ENCODE measurements at places on chromosomes 13 and 19.

DNA sequence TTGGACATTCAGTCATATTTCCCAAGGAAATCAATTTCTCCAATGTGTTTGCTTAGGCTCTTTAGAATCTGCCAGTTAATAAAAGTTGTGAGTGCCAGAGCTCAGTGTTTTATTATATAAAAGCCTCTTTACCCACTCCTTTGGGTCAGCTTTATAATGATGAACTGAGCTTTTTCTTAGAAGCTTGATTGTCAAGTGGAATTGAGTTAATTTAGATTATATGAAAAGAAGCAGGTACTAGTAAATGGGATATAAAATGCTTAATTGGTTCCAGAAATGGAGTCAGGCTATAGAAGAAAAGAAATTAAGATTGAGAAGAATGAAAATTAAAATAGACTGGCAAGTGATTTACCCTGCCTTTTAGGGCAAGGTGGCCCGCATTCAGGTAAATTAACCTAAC lies 363.2 kb downstream of the SLITRK6 start:
- DNase-seq = no peak

GRCh38 chr13:26707122-26708006 lies 53.2 kb downstream of the GPR12 start:
- peak; percentile 69 for DNase-seq

DNA sequence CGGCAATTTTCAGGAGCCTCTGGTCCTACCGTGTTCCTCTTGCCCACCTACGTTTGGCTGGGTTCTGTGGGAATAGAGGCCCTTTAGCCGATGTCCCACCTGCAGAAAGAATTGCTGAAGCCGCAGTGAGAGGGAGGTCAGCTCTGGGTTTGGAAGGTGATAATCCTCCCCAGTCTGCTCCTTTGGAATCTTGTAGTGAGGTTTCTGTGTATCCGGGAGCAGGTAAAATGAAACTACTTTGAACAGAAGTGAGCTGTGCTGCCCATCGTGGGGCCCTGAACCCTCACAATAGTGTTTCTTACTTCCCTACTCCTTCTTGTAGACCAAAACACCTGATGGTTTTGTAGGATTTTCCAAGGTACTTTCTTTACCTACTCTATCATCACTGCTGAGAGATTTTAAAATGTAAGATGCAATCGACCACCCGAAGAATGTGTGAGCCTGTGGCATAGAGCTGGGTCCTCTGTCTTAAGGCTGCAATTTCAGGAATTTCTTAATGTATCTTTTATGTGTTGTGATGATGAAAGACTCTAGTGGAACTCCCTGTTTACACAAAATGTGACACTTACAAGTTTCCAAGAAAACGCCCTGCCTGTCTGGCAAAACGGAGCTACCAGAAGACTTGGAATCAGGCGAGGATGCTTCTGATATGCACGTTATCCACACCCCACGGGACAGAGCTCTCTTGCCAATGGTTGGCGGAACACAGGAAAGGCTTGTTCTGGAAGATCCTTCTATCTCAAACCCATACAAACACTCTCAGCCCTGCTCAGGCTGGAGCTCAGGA lies 76.1 kb downstream of the RGCC start:
- peak; percentile 5 for DNase-seq

DNA sequence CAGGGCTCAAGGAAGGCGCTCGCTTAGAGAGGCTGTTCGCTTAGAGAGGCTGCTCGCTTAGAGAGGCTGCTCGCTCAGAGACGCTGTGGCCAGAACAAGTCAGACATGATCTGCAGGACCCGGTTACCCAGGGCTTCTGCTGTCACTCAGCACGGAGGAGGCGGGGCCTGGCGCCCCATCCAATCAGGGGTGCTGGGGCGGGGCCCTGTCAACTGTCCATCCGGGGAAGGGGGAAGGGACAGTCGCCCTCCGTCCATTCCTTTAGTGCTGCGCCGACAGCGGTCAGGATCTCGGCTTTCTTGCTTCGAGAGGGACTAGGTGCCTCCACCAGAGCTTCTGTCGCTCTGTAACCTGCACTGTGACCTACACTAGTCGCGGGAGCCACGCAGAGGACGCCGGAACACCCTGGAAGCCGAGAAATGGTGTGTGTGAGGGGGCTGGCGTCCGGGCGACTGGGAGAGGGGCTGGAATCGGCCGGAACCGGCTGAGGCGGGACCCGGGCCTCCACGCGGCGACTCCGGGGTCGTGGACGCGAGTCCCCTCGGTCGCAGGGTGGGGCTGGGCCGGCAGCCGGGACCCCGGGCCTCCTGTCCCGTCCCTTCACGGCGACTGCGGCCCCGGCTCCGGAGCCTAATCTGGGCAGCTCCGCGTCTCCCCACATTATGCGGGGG lies at the start of gene ZNF440:
Gene ZNF440 (plus strand): TSS at position 245 of the 671 bp plus-strand sequence. CDS start 175 bp downstream, at position 420.
- peak; percentile 95 for DNase-seq

- DNase-seq = no peak
These were observed 20.9 kb downstream of the ZBTB7A start for GRCh38 chr19:4045597-4046361.

GRCh38 chr19:33259539-33259938 lies 33.9 kb upstream of the SLC7A10 start:
- DNase-seq = peak; percentile 18

DNA sequence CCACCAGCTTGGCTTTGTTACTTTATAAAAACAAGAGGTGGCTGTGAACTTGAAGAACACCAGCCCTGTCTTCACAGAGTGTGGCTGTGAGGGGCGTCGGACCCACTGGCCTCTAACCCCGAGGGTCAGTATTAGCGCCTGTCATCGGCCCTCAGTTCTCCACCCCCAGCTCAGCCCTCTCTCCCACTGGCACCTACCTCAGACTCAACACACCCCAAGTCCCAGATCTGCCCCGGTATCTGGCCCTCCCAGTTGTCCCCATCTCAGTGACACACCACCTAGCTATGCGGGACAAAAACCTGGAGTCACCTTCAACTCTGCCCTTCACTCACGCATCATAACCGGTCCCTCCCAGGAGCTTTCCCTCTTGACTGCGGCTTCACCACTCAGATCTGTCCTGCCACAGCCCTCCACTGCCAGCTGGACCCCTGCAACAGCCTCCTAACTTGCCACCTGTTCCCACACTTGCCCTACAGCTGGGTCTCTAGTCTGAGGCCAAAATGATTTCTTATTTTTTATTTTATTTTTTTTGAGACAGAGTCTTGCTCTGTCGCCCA lies 45.4 kb downstream of the PEPD start:
- DNase-seq = no peak

DNA sequence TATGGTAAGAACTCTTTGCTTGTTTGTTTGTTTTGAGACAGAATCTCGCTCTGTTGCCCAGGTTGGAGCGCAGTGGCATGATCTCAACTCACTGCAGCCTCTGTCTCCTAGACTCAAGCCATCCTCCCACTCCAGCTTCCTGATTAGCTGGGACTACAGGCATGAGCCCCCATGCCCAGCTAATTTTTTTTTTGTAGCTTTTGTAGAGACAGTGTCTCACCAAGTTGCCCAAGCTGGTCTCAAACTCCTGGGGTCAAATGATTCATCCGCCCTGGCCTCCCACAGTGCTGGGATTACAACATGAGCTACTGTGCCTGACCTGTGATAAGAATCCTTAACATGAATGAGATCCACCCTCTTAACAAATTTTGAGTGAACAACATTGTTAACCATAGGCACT lies 183.9 kb upstream of the TSHZ3 start:
- no peak for DNase-seq

GRCh38 chr13:35736876-35737275 lies 260.4 kb upstream of the MAB21L1 start:
- DNase-seq = no peak

GRCh38 chr19:19637523-19638251 lies 5.8 kb downstream of the GMIP start:
- DNase-seq = no peak

DNA sequence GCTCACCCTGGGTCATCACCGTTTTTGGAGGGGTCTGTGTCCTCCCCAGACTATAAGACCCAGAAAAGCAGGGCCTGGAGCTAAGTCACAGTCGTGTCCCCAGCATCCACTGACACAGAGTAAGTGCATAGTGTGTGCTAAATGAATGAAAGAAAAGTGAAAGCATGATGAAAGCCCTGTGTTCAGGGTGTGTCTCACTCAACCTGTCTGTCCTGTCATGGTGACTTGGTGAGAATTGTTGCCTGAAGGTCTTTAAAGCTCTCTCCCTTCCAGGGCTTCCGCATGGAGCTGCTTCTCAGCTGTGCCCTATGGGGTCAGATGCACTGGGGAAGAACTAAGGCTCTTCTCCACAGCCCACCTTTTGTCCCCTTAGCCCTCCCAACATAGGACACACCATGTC lies 20.5 kb upstream of the IGFL1 start:
- no peak for DNase-seq

GRCh38 chr19:12913851-12914690 lies 5.0 kb downstream of the SYCE2 start:
- no peak for DNase-seq

- no peak for DNase-seq
These were observed 18.8 kb upstream of the TMEM255B start for GRCh38 chr13:113740286-113740556.

DNA sequence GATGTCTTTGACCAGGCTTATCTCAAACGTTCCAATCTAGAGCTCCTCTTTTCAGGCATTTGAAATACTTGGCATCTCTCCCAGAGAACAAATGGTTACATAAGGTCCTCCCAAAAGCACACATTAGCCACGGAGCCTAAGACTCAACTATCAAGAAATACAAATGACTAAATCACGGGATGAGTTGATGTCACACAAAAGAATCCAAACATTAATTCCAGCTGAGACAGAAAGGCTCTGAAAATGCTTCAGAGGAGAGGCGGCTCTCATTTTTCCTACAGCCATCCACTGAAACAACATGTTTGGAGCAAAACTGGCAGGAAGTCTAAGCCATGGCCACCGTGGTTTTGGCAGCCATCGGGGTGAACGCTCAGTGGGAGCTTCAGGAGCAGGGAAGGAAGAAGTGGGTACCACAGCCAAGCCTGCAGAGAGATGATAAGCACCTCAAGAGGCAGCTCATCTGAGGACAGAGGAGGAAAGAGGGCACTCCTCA lies 122.5 kb downstream of the STK24 start:
- DNase-seq = peak; percentile 88

GRCh38 chr13:45328661-45329111 lies 12.3 kb downstream of the TPT1 start:
- no peak for DNase-seq

DNA sequence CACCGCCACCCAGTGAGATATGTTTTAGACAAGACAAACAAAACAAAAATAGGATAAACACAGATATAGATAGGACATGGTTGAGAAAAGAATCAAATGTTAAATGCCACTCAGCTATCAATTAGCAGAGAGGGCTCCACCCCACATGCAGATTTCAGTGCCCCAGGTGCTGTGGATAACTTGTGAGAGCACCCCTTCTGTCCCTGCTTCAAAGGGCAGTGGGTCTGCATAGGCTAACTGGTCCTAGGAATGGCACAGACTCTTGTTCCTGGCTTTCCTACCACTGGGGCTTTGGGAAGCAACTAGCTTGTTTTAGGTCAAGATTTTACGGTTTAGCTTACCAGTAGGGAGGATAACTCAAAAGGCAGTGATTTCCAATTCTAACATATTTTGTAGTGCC lies 460.3 kb downstream of the TSHZ3 start:
- no peak for DNase-seq

- no peak for DNase-seq
These were observed 30.3 kb upstream of the ZNF492 start for GRCh38 chr19:22603518-22604440.

DNA sequence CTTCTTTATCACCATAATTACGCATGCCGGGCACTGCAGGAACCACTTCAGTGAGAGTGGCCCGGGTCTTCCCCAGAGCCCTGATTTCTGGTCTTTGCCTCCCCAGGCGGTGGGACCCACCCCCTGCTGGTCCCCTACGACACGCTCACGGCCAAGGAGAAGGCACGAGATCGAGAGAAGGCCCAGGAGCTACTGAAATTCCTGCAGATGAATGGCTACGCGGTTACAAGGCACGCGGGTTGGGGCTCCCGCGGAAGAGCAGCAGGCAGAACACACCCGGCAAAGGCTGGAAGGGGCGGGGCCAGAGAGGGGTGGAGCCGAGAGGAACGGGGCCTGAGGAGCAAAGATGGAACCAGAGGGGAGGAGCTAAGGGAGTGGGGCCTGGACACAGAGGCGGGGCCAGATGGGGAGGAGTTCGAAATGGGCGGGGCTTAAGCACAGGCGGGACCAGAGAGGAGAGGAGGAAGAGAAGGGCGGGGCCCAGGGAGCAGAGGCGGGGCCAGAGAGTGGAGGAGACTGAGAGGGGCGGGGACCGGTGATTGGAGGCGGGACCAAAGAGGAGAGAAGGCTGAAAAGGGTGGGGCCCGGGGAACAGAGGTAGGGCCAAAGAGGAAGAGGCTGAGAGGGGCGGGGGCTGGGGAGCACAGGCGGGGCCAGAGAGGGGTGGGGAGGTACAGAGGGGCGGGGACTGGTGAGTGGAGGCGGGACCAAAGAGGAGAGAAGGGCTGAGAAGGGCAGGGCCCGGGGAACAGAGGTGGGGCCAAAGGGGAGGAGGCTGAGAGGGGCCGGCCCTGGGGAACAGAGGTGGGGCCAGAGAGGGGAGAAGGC lies 73.4 kb downstream of the RYR1 start:
- peak; percentile 64 for DNase-seq

- no peak for DNase-seq
These were observed 374.6 kb upstream of the ARGLU1 start for GRCh38 chr13:106942563-106942962.

DNA sequence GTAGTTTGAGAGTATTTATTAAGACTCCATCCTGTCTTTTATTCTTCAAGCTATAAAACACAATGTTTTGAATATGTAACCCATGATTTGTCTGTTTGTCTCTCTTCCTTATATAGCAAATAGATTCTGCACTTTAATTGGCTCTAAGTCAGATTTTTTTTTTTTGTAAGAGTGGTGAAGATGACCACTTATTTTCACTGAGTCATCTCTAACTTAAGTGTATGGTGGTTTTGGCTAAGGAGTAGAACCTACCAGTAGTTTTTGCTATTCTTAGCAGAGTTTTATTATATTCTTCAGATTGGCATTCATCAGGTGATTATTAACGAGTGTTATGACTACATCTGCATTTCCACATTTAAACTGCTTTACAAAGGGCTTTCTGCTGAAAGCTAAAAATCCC lies 194.7 kb downstream of the LMO7 start:
- no peak for DNase-seq

- DNase-seq = peak; percentile 36
These were observed 108.2 kb downstream of the DACH1 start for GRCh38 chr13:71758828-71759227.

GRCh38 chr13:40109351-40109844 lies 453.9 kb downstream of the COG6 start:
- DNase-seq = peak; percentile 95

- peak; percentile 92 for DNase-seq
These were observed 897 bp downstream of the C19orf33 start for GRCh38 chr19:38304866-38305429.

GRCh38 chr19:10270616-10271394 lies at the start of gene ICAM1:
Gene ICAM1, plus strand, starts transcription at chr19:10271120. Its CDS starts 40 bp downstream, at chr19:10271160.
- peak; percentile 95 for DNase-seq

DNA sequence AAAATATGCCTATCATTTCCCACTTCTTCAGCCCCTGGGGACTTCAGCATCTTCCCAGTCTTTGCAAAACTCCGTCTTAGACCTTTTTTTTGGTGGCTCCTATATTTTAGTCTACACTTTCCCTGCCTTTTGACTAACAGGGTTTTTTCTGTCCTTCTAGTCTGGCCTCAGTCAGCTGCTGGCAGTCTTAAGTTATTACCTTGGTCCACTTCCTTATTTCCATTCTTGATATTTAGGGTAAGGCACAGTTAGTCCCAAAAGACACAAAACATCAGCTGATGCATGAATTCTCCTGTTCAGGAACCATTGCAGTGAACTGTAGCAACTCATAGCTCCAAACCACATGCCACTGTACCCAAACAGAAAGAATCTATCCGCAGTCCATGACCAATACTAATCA lies 234.6 kb upstream of the RFC3 start:
- no peak for DNase-seq

All from cardiac muscle cell (in vitro differentiated cells and primary cell).